ENCODE measurements at places on chromosomes 16 and 17. TPM values are rescaled to one million over a fixed set of nuclear protein-coding genes. Genes with fewer than 3 reads are reported as not detected.
A peak's percentile ranks its signal among the peaks of the same experiment; 100 is the strongest.

DNA sequence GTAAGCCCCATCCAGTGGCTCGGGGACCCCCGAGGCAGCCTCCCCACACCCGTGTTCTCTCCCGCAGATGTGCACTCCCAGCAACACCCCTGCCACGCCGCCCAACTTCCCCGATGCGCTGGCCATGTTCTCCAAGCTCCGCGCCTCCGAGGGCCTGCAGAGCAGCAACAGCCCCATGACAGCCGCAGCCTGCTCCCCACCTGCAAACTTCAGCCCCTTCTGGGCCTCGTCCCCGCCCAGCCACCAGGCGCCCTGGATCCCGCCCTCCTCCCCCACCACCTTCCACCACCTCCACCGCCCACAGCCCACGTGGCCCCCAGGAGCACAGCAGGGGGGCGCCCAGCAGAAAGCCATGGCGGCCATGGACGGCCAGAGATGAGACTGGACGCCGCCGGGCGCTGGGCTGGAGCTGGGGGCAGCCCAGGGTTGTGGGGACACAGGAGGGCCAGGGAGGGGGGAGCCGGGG lies 5.0 kb downstream of the UBALD2 start:
- peak; percentile 86 for DNase-seq

GRCh38 chr17:16818340-16818739 lies 128.3 kb downstream of the CCDC144A start:
- no peak for DNase-seq

GRCh38 chr16:87678618-87679017 lies 76.3 kb downstream of the JPH3 start:
- DNase-seq = no peak

- no peak for DNase-seq
Observed at GRCh38 chr16:2472488-2472864, 1.4 kb downstream of the NTN3 start.

GRCh38 chr16:88415713-88416323 lies 33.1 kb downstream of the ZNF469 start:
- DNase-seq = no peak

GRCh38 chr17:3740611-3741073 lies 16.9 kb downstream of the HASPIN start:
- DNase-seq = no peak

- DNase-seq = peak; percentile 80
Observed at GRCh38 chr17:31533546-31534155, 142.2 kb downstream of the RAB11FIP4 start.

DNA sequence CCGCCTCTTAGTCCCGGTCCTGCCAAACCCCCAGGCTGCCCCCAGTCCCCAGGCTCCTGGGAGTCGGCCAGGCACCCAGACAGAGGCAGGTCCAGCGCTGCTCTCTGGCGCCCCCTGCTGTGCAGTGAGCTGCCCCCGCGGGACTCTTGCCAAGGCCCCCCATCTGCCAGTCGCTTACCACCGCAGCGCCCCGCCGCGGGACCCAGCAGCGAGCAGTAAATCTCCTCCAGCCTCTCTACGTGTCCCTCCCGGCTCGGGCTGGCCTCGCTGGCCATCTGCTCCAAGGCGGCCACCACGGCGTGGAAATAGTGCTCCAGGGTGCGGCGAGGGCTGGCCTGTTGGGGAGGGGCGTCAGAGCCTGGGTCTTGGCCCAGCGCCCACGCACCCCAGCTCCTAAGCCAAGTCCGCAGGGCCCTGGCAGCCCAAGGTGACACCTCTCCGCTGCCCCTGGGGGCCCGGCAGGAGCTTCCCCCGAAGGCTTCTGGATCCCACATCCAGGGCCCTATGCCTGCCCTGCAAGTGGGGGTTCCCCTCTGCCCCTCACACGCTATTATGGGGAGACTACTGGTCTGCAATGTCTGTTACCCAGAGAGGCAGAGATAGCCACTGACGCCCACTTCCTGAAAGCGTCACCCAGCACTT lies 33.7 kb upstream of the MFSD6L start:
- DNase-seq = peak; percentile 83

DNA sequence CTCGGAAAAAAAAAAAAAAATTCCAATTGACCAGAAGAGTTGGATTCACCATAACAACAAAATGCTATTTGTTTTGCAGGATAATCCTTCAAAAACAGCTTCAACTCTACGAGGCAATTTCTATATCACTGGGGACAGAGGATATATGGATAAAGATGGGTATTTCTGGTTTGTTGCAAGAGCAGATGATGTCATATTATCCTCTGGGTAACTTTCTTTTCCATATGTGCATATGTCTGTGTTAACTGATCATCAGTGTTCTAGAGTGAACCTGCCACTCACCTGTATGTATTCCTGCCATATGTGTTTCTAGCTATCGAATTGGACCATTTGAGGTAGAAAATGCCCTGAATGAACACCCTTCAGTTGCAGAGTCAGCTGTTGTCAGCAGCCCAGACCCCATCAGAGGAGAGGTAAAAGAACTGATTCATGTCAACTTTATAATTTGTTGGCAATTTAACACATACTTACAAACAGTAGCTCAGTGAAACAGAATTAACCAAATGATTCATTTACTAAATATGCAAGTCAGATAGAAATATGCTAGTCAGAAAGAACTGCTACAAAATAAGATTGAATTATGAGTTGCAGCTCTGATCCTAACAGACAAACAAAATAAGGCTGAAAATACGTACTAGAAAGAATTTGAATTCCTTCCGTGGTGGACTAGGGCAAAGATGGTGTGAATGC lies 14.2 kb downstream of the ERI2 start:
- no peak for DNase-seq

- no peak for DNase-seq
Observed at GRCh38 chr17:66578781-66579489, 256.0 kb upstream of the CACNG5 start.

- no peak for DNase-seq
Observed at GRCh38 chr17:54992797-54993639, 24.5 kb downstream of the STXBP4 start.

GRCh38 chr17:64499805-64500486 lies 3.1 kb upstream of the POLG2 start:
- DNase-seq = no peak

DNA sequence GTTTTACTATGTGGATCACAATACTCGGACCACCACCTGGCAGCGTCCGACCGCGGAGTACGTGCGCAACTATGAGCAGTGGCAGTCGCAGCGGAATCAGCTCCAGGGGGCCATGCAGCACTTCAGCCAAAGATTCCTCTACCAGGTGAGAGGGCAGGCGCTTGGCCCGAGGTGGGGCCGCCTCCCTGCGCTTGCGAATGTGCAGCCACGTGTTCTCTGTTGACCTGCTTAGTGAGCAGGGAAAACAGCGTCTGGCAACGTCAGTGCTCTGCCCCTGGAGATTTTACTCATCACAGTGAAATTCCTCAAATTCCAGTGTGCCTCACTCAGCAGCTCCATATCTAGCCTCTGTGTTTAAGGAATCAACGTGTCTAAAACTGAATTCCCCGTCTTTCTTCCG lies 33.4 kb upstream of the CLEC18A start:
- no peak for DNase-seq

DNA sequence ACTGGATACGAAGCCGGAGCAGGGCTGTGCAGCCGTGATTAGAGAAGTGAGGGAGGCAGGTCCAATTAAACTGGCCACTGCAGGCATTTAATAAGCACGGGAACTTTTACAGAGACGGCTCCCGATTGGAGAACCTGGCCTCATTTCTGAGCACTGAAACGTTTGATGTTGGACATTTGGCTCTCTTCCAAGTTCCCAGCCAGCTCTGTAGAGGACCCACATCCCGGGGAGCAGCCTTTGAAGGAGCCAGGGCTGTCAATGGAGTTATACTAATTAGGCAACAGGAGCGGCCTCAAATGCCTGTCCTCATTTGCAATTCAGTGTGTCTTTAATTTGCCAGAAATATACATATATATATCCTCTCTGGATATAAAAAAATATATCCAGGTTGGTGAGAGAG lies 499.4 kb upstream of the C16orf82 start:
- no peak for DNase-seq

DNA sequence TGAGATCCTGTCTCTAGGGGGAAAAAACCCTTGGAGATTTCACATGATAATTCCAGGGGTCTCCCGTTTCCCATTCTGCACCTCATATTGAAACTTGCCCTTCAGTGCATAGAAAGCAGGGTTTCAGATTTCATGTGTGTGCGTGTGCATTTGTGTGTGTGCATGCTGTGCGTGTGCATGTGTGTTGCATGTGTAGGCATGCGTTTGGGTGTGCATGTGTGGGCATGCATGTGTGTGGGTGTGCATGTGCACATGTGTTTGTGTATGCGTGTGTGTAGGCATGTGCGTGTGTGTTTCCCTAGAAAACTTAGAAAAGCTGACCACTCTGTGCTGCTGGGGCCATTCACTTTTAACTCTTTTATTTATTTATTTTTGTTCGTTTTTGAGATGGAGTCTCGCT lies 40.0 kb downstream of the IL21R start:
- DNase-seq = peak; percentile 28

DNA sequence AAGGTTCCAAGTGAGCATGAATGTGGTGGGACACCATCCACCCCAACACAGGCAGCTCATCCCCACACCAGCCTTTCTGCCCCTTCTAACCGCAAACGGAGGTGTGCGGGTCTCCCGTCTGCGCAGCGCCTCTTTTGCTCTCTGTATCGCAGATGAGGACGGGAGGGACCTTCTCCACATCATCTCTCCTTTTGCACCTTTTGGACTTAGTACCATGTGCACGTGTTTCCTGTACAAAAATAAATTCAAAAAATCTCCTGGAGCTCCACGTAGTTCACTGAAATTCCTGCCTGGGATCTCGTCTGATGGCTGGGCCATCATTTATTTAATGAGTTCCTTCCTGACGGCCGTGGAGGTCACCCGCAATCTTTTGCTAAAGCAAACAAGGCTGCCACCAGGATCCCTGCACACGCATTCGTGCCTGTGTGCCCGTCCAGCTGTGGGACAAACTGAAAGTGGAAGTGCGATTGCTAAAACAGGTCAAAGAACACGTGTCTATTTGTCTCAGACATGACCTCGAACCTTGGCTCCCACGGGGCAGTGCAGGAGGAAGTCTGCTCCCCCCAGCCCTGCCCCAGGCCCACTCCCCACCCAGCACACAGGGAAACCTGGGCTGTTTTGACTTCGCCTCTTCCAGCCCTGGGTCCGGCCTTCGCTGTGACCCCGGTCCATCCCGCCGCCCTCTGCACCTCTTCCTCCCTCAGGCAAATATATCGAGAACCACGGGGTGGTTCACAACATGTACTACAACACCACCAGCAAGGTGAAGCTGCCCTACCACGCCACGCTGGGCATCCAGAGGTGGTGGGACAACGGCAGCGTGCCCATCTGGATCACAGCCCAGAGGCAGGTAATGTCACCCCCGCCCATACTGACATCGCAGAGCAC lies 2.3 kb downstream of the ENPP7 start:
- no peak for DNase-seq

DNA sequence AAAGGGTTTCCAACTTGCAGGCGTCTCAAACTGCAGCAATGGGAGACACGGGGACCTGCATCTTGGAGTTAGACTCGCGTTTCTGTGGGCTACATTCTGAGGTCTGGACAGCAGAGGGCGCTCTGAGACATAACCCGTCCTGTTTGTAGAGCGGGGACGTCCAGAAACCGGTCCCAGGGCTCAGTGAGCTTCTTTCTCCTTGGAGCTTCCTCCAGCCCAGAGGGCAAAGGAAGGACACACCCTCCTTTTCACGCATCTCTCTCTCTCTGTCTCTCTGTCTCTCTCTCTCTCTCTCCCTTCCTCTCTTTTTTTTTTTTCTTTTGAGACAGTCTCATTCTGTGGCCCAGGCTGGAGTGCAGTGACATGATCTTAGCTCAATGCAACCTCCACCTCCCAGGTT lies 19.8 kb downstream of the COX4I1 start:
- peak; percentile 93 for DNase-seq

DNA sequence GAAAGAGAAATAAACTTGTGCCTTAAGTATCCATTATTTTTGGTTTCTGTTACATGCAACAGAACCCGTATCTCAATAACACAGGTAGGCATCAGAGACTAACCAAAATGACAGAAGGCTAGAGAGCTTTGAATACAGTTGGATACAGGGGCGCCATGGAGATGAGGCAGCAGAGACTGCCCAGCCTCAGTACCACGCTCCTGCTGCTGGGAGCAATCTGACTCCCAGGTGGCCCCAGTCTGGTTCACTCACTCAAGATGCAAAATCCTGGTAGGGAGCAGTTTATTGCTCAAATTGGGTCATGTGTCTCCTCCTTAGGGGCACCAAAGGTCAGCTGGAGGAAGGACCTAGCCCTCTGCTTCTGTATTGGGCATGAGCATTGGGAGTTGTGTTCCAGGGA lies 218.9 kb downstream of the USP22 start:
- DNase-seq = no peak

- DNase-seq = no peak
Observed at GRCh38 chr17:44174427-44174826, 3.9 kb downstream of the ASB16 start.

DNA sequence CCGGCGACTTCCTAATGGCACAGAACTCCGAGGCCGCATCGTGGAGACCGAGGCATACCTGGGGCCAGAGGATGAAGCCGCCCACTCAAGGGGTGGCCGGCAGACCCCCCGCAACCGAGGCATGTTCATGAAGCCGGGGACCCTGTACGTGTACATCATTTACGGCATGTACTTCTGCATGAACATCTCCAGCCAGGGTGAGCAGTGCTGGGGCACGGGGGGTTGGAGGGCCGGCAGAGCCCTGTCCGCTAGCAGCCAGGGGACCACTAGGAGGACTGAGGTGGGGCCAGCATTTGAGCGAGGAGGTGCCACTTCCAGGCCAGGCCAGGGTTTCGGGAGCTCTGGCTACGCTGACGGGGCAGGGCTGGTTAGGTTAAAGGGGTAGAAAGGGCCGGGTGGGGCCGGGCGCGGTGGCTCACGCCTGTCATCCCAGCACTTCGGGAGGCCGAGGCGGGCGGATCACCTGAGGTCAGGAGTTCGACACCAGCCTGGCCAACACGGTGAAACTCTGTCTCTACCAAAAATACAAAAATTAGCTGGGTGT lies 5.1 kb downstream of the MPG start:
- DNase-seq = no peak

DNA sequence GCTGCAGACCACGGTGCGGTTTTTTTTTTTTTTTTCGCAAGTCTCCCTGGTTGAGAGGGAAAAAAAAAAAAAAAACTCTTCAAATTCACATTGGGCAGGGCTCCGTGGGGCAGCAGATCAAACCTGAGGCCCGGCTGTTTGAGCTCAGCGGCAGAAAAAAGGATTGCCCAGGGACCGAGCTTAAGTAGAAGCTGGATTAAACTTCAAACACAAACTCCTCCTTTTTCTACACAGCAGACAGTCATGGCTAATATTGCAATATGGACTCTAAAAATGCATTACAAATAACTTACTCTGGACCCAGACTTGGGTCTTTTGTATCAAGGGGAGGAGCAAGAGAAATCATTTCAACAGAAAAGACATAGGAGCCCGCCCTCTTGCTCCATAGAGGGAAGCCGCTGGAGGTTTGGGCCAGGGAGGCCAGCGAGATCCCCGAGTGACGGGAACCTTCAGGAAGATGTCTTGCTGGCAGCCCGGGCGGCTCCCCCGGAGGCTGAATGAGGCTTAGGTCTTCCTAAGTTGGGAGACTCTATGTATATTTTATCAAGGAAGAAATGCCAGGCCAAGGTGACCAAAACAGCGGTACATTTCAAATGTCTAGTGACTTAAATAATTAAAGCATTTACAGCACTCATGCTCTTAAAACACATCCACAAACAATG lies 167.7 kb downstream of the ZNF423 start:
- DNase-seq = no peak

- DNase-seq = no peak
Observed at GRCh38 chr16:22372882-22373661, 1.3 kb downstream of the CDR2 start.

- DNase-seq = no peak
Observed at GRCh38 chr17:47810200-47810821, 11.3 kb downstream of the OSBPL7 start.

The FOXN1 gene
- total RNA-seq = not detected

The EFCAB13 gene
- total RNA-seq = 13.9 TPM

The KCNJ16 gene
- total RNA-seq = 2.1 TPM

The C17orf50 gene
- not detected for total RNA-seq

The RHBDL1 gene
- 0.98 TPM for total RNA-seq

The IRF8 gene
- 228 TPM for total RNA-seq

Measured in spleen (tissue), 13 donors.